IPS DF 6.9 (cell line): ENCODE measurements at places on chromosomes 3 and 15.

- H3K27ac ChIP-seq, result no peak overlapping the region
- H3K4me3 ChIP-seq, result peak overlapping the region; percentile 83; the same call in 1 of the 2 replicates
- no peaks in the 10 kb centered on the region for H3K4me1 ChIP-seq
- no peaks in the 10 kb centered on the region for H3K27me3 ChIP-seq
Observed at GRCh38 chr3:56800832-56801661, 702 bp downstream of the ARHGEF3 start.

GRCh38 chr3:189132231-189132671, 39.5 kb upstream of the TPRG1 start:
- no peak overlapping the region for H3K4me3 ChIP-seq
- no peaks in the 10 kb centered on the region for H3K27me3 ChIP-seq
- H3K27ac ChIP-seq, result no peak overlapping the region
- H3K36me3 ChIP-seq, result no peaks in the 10 kb centered on the region
- no peaks in the 10 kb centered on the region for H3K4me1 ChIP-seq

DNA sequence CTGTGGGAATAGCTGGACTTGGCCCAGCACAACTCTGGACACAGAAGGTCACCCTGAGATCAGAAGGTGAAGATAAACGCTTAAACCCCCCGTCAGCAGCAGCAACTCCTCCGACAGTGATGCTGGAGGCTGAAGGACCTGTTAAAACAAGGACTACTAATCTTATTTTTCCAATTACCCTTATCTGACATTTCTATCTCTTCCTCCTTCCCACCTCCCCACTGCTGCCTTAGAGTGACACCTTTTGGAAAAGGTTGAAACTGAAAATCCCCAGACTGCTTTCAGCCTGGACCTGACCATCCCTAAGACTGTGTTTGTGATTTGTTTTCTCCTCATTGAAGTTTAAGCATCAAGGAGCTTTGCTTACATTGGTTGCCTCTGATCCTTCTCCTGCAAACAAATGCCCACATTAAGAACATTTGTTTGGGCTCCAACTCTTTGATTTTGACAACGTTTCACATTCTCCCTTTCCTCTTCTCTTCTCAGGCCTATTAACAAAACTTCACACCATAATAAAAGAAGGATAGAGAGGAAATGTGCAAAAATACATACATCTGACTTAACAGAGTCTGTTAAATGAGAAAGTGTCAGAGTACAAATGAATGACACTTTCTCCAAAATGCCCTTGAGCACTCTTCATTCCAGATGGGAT, 410.6 kb upstream of the WNT5A start:
- DNase-seq, result no peak
- no peak overlapping the region for H3K27ac ChIP-seq
- H3K36me3 ChIP-seq, result no peaks in the 10 kb centered on the region
- no peaks in the 10 kb centered on the region for H3K27me3 ChIP-seq
- H3K4me3 ChIP-seq, result no peak overlapping the region

GRCh38 chr3:114686621-114687020, 392.8 kb downstream of the TIGIT start:
- no peaks in the 10 kb centered on the region for H3K27me3 ChIP-seq
- DNase-seq, result no peak
- H3K36me3 ChIP-seq, result no peaks in the 10 kb centered on the region
- H3K4me3 ChIP-seq, result no peak overlapping the region
- no peaks in the 10 kb centered on the region for H3K4me1 ChIP-seq

- H3K27ac ChIP-seq, result no peak overlapping the region
- no peaks in the 10 kb centered on the region for H3K4me1 ChIP-seq
- H3K27me3 ChIP-seq, result no peaks in the 10 kb centered on the region
- DNase-seq, result no peak
- no peaks in the 10 kb centered on the region for H3K36me3 ChIP-seq
- no peak overlapping the region for H3K4me3 ChIP-seq
Observed at GRCh38 chr3:102129760-102130608, 280.7 kb downstream of the NFKBIZ start.

GRCh38 chr3:24582431-24583403, 88.1 kb upstream of the THRB start:
- DNase-seq, result no peak
- no peak overlapping the region for H3K27ac ChIP-seq
- peaks cover 5% of the 10 kb centered on the region for H3K4me1 ChIP-seq
- no peak overlapping the region for H3K4me3 ChIP-seq
- H3K36me3 ChIP-seq, result no peaks in the 10 kb centered on the region

- H3K27ac ChIP-seq, result no peak overlapping the region
- H3K4me1 ChIP-seq, result no peaks in the 10 kb centered on the region
- H3K27me3 ChIP-seq, result no peaks in the 10 kb centered on the region
- no peak overlapping the region for H3K4me3 ChIP-seq
Observed at GRCh38 chr15:90667073-90667754, 49.9 kb upstream of the BLM start.

GRCh38 chr3:23624305-23624704, 181.4 kb upstream of the UBE2E1 start:
- no peaks in the 10 kb centered on the region; the same call in 1 of the 2 replicates for H3K4me1 ChIP-seq
- H3K36me3 ChIP-seq, result no peaks in the 10 kb centered on the region
- DNase-seq, result no peak
- no peak overlapping the region for H3K4me3 ChIP-seq

DNA sequence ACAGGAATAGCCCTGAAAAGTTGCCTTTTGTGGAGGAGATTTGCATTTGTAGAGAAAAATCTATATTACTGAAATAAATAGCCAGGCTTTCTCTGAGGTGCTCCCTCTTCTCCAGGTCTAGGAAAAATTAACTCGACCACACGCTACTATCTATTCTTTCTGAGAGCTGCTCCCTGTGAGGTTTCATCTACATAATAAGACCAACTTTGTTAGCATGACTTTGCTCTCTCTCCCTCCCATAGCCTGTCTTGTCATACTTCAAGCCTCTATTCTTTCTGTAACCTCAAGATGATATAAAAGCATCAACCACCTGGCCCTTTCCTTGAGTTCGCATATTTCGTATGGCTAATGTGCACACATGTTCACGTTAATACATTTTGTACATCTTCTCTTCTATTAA, 75.8 kb upstream of the STRIT1 start:
- no peak overlapping the region for H3K4me3 ChIP-seq
- no peak overlapping the region for H3K27ac ChIP-seq
- no peaks in the 10 kb centered on the region for H3K36me3 ChIP-seq
- DNase-seq, result no peak
- H3K27me3 ChIP-seq, result no peaks in the 10 kb centered on the region
- H3K4me1 ChIP-seq, result peaks cover 3% of the 10 kb centered on the region; the same call in 1 of the 2 replicates
